SHP77 (cell line): ENCODE measurements at places on chromosomes 4 and X.

DNA sequence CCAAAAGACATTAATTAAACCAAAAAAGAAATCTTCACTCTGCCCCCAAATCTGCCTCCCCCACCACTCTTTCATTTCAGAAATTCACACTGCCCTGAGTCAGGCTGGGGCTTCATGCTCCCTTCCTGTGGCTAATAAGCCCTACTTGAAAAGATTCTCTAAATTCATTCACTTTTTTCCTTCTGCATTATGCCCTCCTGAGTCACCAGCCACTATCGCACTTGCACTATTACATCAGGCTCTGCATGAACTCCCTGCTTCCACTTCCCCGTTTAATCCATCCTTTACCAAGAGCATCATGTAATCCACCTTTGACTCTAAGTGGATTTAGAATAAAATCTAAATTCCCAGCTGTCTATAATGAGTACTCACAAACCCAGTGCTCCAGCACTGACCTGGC lies 295.4 kb upstream of the KLF3 start:
- DNase-seq: no peak

- no peak for DNase-seq
These were observed 144.3 kb downstream of the NWD2 start for GRCh38 chr4:37388681-37389365.

DNA sequence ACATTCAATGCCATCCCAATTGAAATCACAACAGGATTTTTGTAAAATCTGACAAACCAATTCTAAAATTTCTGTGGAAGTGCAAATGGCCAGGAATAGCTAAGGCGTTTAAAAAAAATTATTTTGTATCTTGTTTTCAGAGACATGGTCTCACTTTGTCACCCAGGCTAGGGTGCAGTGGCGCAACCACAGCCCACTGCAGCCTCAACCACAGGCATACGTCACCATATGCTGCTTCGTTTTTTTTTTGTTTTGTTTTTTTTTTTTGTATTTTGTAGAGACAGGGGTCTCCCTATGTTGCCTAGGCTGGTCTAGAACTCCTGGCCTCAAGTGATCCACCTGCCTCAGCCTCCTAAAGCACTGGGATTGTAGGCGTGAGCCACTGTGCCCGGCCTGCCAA lies 24.5 kb downstream of the ZNF41 start:
- DNase-seq: no peak

- peak; percentile 21 for DNase-seq
These were observed 37.9 kb upstream of the TRPC3 start for GRCh38 chr4:121989715-121990114.

DNA sequence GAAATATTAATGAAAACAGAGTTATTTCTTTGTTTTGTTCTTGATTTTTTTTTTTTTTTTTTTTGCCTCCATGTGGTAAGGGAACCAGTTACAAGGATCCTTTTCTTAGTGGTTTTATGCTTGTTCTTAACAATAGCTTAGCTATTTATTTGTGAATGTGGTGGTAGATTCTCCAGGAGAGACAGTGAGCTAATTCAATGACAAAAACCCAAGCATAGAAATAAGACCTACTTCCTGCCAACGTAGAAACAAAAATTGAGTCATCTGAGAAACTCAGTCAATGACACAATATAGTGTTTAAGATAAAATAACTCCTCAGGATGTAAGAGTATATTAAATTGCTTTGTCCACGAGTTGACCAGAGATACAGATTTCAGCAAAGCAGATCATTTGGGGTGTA lies 863.8 kb upstream of the PABPC4L start:
- no peak for DNase-seq

GRCh38 chr4:184802697-184803015 lies 23.1 kb downstream of the ACSL1 start:
- no peak for DNase-seq

- DNase-seq: no peak
These were observed 34.2 kb downstream of the LDB2 start for GRCh38 chr4:16864199-16864598.

DNA sequence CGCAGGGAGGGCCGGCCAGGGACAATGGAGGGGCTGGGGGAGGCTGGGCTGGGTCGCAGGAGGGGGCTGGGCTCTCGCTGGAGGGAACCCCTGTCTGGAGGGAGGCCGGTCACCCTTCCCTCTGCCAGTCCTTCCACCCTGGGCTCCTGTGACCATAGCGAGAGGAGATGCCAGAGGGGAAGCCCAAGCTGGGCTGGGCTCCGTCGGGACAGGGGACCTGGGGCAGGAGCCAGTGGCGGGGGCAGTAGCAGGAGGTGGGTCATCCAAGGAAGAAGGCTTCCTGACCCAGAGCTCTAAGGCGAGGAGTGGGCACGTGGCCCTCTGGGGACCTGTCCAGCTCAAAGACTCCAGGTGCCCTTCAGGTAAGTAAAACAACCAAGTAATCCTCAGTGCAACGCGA lies 16.9 kb downstream of the CTAG1B start:
- DNase-seq: no peak

DNA sequence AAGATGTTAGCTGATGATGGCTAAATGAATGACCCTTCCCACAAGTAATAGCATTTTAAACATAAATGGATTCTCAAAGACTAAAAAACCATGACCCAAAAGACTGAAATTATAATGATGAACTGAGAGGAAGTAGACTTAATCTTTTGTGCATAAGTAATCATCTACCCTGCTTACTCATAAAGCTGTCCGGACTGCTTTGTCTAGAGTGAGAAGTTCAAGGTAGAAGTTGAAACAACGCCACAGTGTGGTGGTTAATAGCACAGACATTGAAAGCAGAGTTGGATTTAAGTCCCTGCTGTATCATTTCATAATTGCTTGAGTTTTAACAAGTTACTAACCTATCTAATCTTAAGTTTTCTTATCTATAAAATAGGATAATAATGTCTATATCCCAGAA lies 346.6 kb downstream of the CENPC start:
- DNase-seq: peak; percentile 18

DNA sequence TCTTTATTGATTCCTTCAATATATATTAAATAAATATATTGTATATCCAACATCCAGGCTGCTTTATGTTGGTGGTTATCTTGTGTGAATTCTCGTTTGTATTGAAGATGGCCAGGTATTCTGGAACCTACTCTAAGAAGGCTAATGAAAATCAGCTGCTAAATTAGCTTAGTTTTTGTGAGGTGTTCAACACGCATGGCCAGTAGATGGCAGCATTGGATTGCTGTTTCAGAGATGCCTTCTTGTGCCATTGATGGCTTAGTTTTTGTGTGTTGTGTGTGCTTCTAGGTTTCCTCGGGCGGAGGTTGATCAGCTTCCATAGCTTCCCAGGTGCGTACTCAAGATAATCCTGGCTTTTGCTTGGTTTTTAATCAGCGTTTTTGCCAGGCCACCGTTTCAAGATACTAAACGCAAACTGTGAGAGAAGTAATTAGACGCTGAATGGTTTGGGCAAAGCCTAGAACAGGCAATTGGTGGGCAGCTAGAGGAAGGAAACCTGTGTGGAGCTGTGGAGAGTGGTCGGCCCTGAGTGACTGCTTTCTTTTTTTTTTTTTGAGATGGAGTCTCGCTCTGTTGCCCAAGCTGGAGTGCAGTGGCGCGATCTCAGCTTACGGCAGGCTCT lies 15.1 kb downstream of the NOCT start:
- DNase-seq: no peak

GRCh38 chr4:81211956-81212355 lies 3.1 kb downstream of the PRKG2 start:
- no peak for DNase-seq

- no peak for DNase-seq
These were observed 40.9 kb upstream of the XK start for GRCh38 chrX:37644381-37645305.

DNA sequence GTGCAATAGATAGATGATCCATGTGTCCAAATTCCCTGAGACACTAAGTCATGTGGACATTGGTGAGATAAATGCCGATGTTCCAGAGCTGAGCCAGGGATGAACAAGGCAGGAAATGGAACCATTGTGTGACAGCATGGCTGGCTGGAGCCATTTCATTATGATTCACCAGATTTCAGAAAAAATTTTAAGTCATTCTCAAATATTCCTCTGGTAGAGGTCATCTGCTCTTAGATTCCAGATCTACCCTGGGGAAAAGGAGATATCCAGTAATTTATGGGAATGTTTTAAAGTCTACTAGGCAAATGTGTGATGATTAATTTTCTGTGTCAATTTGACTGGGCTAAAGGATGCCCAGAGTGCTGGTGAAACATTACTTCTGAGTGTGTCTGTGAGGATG lies 287.3 kb downstream of the STK32B start:
- no peak for DNase-seq

DNA sequence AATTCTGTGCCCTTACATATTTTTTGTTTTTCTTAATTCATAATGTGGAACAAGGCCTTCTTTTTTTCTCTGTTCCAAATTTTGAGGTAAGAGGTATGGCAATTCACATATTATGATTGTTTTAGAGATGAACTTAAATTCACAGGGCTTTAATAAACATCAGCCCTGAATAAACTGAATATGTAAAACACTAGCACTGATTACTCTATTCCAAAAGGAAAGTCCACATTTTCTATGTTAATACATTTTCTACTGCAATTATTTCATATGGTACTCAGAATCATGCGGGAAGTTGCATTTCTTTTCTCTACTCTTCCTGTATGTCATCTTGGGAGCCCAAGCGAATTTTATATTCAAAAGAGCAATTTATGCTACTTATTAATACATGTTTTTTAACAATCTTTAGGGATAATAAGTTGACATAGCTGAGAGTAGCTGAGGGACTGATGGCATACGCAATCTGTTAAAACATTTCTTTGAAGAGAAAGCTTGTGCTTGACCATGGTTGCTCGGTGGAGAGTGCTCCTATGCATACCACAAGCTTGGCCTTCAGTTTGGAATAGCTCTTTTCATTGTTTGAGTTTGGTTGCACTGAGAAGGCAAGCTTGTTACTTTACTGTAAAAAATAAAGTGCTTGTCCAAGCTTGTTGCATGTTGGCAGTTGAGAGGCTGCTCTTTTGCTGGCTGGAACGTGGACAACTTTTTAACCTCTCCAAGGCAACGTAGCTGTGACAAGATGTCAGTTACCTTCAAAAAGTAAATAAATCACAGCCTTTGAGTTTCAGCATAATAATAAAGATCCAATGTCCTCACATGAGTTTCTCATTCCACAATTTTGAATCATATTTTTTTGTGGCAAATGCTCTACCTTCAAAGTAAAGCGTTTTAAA lies 196.3 kb upstream of the SPRY1 start:
- DNase-seq: no peak

- no peak for DNase-seq
These were observed 117.7 kb downstream of the CRLF2 start for GRCh38 chrX:1094566-1095333.

DNA sequence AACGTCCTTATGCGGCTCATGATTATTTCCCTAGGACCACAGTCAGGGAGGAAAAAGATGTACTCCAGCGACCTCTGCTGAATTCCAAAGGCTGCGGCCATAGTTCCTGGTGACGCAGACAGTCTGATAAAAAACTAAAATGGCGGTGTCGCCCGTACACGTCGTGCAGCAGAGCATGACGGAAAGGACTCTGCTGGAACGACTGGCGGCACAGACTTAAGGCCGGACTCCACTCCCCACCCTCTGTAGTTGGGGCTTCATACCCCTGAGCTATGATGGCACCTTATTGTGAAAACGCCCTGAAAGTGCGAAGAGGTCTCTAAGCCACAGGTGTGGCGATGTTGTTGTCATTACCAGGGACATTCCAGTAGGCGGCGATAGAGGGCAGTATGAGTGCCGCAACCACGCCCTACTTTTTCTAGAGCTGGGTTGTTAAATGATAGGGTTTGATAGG lies 90.0 kb upstream of the EDA2R start:
- DNase-seq: peak; percentile 56

DNA sequence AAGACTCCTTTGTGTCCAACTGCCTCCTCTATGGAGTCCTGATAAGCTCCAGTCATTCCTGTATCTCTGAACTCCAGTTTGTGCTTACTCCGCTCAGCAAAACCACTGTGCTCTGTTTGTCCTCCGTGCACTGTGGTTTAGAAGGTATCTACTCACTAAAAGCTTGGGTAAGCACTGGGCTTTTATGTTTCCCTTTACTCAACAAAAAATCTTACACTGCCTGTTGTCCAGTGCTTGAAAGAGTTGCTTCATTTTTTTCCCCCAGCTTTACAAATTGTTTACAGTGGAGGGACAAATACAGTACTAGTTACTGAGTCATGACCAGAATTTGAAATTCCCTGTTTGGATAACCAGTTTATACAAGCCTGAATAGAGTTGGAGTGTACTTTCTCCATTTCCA lies 545.3 kb upstream of the FAT1 start:
- no peak for DNase-seq

DNA sequence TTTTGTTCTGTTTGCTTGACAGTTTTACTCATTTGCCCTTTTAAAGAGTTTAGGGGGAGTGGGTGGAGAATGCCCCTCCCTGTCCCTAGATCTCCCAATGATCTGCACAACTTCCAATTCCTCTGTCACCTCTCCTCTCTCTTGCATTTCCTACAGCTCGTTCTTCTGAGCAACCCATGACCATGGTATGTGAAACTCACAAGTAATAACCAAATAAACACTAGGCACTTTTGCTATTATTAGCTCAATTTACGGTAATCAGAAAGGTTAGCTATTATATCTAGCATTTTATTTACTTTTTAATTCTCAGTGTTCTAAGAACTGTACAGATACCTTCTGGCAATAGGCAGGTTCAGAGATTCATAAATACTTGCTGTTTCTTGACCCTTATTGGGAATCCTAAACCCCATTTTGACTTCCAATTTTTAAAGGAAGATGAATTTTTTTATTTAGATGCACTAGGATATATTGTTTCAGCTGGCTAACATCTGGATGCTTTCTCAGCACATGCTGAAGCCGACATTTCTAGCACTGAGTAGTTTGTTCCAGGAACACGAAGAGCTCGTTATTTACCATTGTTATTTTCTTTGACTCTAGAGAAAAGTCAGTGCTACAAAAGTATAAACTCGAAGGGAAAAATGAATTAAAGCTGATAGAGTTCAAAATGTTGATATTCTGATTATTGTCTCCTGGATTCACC lies 194.7 kb upstream of the TLL1 start:
- DNase-seq: no peak

DNA sequence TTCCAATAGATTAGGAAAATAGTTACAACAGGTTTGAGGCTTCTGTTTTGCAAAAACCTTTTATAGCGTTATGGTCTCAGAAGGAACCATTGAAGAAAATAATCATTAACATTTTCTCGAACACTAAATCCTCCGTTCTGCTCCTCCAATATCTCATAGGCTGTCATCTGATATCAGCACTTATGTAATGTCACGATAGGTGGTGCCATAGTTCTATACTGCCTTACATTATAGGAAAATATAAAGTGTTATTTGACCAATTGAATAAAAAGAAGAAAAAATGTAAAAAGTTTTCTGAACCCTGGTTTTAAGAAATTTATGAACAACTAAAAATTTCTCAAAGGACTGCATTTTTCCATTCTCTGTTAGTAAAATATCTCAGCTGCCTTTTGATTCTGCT lies 291.4 kb downstream of the RPA4 start:
- no peak for DNase-seq

- DNase-seq: no peak
These were observed 133.2 kb downstream of the ENOX2 start for GRCh38 chrX:130769835-130770234.
